ENCODE measurements at places on chromosomes 7 and 10.
A peak's percentile ranks its signal among the peaks of the same experiment; 100 is the strongest.

GRCh38 chr7:41069635-41070034 lies 633.3 kb downstream of the INHBA start:
- DNase-seq = no peak

- no peak for DNase-seq
Observed at GRCh38 chr7:84665339-84665738, 470.8 kb upstream of the SEMA3A start.

DNA sequence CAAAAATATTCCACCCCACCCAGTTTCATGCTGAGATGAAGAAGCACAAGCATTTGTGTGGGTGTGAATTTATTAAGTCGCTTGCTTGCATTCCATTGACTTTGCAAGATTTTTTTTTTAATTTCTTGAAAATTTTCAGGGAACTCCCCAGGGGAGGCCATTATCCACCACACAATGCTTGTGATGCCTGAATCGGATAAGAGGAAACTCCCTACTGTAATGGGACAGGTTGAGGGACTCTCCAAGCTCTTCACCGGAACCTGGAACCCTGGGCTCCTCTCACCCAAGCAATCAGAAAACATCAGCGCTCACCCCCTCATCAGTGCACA lies 153.6 kb upstream of the ZMIZ1 start:
- no peak for DNase-seq

- peak; percentile 7 for DNase-seq
Observed at GRCh38 chr7:56105508-56105907, 768 bp downstream of the CHCHD2 start.

DNA sequence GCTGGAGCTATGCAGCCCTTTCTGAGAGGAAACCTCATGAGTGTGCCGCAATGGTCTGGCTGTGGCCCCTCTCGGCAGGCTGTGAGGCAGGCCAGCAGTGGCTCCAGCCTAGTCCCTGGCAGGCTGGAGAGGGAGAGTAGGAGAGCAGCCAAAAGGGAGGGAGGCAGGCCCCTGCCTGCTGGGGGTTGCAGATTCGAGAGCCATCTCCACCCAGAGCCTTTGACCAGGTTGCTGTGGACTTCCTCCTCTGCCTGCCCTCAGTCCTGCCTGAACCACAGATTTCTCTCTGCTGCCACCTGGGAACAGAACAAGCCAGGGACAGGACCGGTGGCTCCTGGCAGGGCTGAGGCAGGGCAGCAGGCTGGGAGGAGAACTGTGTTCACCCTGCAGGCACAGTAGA lies 13.9 kb downstream of the PAX2 start:
- no peak for DNase-seq

DNA sequence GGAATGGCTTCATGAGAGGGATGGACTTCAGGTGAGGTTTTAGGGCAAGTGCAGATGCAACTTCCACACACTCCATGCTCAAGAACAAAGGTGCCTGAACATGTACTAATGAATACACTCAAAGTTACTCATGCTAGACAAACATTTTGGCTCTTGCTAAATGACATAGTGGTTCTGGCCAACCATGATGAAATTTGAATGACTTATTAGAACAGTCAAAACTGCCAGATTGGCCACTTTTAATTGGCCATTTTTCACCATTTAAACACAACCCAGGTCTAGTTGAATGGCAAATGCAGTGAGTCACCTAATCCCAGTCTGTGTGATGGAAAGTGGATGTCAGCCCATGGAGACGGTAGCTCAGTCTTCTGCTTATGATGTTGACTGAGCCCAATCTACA lies 4.9 kb upstream of the PTPRN2 start:
- DNase-seq = no peak

- DNase-seq = no peak
Observed at GRCh38 chr7:152158801-152159587, 133.5 kb downstream of the GALNT11 start.

DNA sequence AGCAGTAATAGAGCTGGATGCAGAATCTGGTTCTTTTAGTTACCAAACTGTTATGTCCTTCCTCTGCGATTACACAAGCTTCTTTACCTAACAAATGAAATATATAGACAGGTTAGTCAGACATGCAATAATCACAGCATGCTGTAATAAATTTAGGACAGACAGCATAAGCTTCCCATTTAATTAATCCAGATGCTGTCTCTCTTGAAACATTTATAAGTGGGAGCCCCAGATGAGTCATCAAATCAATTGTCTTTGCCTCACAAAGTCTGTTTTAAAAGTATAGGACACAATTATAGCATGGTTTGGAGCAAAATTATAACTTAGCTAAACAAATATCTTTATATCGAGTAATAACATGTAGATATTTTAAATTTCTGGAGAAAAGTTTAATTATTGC lies 1.6 kb downstream of the CDNF start:
- no peak for DNase-seq

DNA sequence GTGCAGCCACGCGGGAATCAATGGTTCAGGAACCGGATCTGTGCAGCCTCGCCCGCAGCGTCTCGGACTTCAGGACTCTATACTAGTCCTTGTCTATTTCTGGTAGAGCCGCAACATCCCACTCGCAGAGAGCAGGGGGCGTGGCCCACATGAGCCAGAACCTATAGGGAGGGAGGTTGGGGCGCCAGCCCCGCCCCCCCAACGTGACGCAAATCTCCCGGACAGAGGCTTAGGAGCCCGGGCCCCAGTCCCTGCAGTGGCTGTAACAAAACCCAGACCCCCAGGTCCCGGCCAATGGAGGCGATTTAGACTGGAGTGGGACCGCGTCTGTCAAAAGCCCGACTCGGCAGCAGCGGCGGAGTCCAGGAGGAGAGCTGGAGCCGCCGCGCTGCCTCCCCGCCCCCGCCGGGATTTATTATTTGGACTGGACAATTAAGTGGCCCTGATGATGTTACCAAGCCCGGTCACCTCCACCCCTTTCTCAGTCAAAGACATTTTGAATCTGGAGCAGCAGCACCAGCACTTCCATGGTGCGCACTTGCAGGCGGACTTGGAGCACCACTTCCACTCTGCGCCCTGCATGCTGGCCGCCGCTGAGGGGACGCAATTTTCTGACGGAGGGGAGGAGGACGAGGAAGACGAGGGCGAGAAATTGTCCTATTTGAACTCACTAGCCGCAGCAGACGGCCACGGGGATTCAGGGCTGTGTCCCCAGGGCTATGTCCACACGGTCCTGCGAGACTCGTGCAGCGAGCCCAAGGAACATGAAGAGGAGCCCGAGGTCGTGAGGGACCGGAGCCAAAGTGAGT lies at the start of gene NKX2-3:
Gene NKX2-3 (plus strand): TSS at position 256 of the 809 bp plus-strand sequence. CDS start 190 bp downstream, at position 446.
- DNase-seq = no peak

DNA sequence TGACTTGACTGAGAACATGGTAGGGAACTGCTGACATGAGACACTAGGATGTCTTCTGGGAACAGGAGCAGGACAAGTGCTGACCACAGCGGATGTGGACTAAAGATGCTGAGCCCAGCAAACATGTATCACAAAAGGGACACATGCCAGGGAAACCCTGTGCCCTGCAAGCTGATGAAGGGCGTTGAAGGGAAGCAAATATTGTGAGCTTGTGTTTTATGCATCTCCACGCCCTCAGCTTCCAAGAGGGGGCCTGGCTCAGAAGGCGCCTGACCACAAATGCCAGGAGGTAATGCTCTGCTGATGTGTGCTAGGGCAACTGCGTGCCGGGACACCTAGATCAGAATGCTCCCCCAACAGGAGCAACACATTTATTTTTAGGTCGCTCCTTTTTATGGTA lies 207.3 kb downstream of the CXCL12 start:
- DNase-seq = no peak

DNA sequence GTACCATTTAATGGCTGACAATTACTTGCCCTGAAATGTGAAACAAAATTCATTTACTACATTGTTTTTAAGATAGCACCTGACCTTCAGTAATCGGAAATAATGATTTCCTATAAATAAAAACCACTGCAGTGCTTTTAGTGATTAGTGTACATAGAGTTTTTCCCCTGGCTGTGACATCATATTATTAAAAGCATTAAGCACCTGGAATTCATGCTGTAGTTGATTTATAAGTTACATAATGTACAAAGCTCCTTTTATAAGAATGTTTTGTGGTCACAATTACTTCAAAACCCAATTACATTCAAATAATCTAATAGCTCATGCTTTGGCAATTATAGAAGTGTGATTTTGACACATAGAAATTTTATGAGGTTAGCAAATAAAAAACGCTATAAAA lies 44.3 kb upstream of the EIF4H start:
- no peak for DNase-seq

DNA sequence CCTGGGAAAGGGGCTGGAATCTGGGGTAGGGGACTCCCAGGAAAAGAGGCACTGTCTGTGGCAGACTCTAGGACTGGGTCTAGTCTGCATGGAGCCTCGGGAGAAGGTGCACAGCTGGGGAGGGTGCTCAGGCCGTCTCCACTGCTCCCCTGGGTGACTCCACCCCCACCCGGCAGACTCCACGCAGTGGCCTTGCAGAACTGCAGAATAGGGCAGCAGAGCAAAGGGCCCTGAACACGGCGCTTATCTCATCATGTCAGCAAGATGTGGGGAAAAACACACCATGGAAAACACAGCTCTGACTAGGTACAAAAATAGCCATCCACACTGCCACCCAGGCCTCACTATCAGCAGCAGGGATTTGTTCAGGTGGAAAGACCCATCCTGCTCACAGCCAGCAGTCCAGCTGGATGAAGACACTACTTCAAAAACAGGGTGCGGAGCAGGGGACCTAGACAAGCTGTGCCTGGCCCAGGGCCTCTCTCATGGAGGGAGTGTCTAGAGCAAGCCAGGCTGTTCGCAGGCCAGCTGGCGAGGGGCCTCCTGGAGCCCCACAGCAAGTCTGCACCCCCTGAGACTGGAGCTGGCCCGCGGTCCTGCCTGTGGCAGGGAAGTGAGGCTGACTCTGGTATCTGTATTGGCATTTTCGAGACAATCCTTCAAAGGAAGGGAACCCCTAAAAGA lies 11.7 kb downstream of the MAT1A start:
- DNase-seq = no peak

All from effector CD4-positive, alpha-beta T cell (primary cell).